ENCODE measurements at places on chromosomes 12 and 14.

DNA sequence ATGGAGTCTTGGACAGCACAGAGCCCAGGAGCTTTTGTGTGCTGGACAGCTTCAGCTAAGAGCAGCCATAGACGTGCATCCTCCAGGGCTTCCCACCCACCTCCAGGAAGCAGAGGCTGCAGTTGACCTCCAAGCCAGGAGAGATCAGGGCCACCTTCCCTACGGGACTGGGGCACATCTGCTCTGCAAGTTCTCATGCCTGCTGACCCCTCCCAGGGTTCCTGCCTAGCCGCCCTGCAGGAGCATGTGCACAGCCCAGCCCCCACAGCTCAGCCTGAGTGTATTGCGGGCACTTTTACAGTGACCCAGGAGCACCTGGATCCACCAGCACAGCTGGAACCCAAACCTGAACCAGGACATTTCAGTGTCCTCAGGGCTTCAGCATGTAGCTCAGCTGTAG, 915.2 kb downstream of the RPS29 start:
- H3K27ac ChIP-seq: no peak overlapping the region
- no peak overlapping the region for H3K4me3 ChIP-seq
- no peak for DNase-seq
- no peaks in the 10 kb centered on the region for H3K27me3 ChIP-seq
- H3K4me1 ChIP-seq: no peaks in the 10 kb centered on the region

DNA sequence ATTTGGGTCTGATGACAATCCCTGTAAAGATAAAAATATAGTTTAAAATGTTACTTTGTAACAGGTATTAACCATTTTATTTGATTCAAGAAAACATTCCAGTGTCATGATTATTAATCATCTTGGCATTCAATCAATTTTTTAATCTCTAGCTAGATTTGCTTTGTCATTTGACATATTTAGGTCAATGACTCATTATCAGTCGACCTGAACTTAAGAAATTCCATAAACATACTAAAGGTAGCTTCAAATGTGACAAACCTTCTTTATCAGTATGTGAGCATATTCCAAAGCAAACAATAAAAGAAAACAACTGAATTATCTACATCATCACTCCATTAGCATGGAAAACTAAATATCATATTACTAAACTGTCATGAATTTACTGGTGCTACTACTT, 50.8 kb upstream of the CDKL1 start:
- DNase-seq: no peak
- no peak overlapping the region for H3K4me3 ChIP-seq
- H3K36me3 ChIP-seq: peaks cover 65% of the 10 kb centered on the region
- H3K4me1 ChIP-seq: no peaks in the 10 kb centered on the region

DNA sequence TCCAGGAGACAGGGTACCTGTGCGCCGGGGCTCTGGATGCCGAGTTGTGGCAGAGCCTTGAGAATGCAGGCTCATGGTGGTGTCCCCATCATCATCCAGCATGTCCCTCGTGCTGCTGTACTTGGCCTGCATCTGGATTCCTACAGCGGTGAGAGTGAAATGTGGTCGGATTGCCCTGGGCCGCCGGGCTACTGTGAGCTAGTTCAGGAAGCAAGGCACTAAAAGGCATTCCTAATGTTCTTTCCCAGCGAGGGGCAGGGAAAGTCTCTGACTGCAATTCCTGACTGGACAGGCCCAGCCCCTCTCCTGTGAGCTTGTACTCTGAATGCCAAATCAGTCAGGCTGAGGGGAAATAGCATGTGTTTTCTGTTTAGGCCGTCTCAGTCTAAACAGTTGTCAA, at the start of gene CLEC1A:
Gene CLEC1A, minus strand, starts transcription at position 195 of the 400 bp plus-strand sequence. Its CDS starts 63 bp downstream, at position 132.
- no peak within 1 kb of the TSS for H3K27ac ChIP-seq
- H3K36me3 ChIP-seq: no peaks in the 10 kb centered on the region
- H3K27me3 ChIP-seq: no peaks in the 10 kb centered on the region

GRCh38 chr12:108605000-108605689, 7.3 kb upstream of the TMEM119 start:
- H3K27me3 ChIP-seq: no peaks in the 10 kb centered on the region
- no peak overlapping the region for H3K27ac ChIP-seq
- no peak overlapping the region for H3K4me3 ChIP-seq
- H3K4me1 ChIP-seq: no peaks in the 10 kb centered on the region

GRCh38 chr14:46344327-46344937, 307.1 kb downstream of the RPL10L start:
- no peaks in the 10 kb centered on the region for H3K4me1 ChIP-seq
- H3K27ac ChIP-seq: no peak overlapping the region
- H3K36me3 ChIP-seq: no peaks in the 10 kb centered on the region
- H3K4me3 ChIP-seq: no peak overlapping the region
- H3K27me3 ChIP-seq: no peaks in the 10 kb centered on the region

- H3K27ac ChIP-seq: no peak overlapping the region
- H3K27me3 ChIP-seq: no peaks in the 10 kb centered on the region
- H3K4me1 ChIP-seq: peaks cover 26% of the 10 kb centered on the region
- no peak for DNase-seq
- H3K36me3 ChIP-seq: peaks cover 21% of the 10 kb centered on the region
Observed at GRCh38 chr12:25245491-25245890, 5.2 kb downstream of the KRAS start.

- H3K4me3 ChIP-seq: no peak overlapping the region
- H3K27me3 ChIP-seq: no peaks in the 10 kb centered on the region
Observed at GRCh38 chr12:24252602-24253001, 303.1 kb upstream of the SOX5 start.

GRCh38 chr14:36834293-36834692, 172.6 kb downstream of the PAX9 start:
- no peaks in the 10 kb centered on the region for H3K27me3 ChIP-seq
- no peak for DNase-seq
- no peak overlapping the region for H3K27ac ChIP-seq
- no peaks in the 10 kb centered on the region for H3K36me3 ChIP-seq
- no peak overlapping the region for H3K4me3 ChIP-seq

DNA sequence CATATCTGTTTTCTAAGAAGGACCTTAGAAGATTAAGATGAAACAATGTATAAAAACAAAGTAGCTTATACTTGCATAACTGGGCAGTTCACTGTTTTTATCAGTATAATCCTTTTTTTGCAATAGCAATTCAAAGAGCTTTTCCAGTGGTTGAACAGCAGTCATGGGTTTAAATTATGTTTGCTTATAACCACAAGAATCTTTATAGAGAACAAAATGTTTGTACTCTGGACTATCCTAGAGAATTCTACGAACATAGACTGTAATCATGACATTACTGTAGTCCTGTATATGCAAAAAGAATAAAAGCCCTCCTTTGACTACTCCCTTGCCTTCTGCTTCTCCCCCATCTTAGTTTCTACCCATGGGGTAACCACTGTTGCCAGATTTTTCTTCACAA, 5.7 kb downstream of the FAM177A1 start:
- no peak overlapping the region for H3K27ac ChIP-seq
- peaks cover 9% of the 10 kb centered on the region for H3K4me1 ChIP-seq
- DNase-seq: no peak
- no peak overlapping the region for H3K4me3 ChIP-seq
- peaks cover 35% of the 10 kb centered on the region for H3K36me3 ChIP-seq

DNA sequence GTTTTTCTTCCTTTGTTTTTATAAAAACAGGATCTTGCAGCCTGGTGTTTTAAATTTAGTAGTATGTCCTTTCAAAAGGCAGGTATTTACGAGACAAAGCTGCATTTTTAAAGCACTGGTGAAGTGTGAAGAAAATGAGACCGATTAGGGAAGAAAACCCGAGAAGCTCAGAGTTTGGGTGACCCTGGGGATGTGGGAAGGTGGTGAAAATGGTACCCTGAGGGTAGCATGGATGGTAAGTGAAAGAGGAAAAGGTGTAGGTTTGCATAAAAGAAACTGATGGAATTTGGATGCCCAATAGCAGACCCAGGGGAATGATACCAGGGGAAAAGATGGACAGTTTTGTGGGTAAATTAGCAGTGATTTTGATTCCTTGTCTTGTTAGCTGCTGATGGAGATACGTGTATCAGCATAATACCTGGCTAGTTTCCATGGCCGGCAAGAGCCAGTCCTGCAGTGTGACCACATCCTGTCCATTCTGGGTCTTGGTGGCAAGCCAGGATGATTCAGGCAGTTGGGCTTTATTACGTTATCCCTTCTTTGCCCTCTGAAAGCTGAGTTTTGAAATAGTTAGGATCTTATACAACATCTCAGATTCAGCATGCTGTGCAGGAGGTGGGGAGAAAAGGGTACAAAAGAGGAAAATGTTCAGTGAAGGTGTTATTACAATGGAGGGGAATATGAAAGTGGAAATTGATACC, 8.9 kb downstream of the BICD1 start:
- no peaks in the 10 kb centered on the region for H3K27me3 ChIP-seq
- no peak overlapping the region for H3K27ac ChIP-seq
- H3K4me3 ChIP-seq: no peak overlapping the region
- no peak for DNase-seq

GRCh38 chr12:120720234-120720986, 5.2 kb upstream of the ACADS start:
- DNase-seq: no peak
- H3K27ac ChIP-seq: no peak overlapping the region
- peaks cover 62% of the 10 kb centered on the region for H3K36me3 ChIP-seq
- no peaks in the 10 kb centered on the region for H3K27me3 ChIP-seq
- H3K4me3 ChIP-seq: no peak overlapping the region

DNA sequence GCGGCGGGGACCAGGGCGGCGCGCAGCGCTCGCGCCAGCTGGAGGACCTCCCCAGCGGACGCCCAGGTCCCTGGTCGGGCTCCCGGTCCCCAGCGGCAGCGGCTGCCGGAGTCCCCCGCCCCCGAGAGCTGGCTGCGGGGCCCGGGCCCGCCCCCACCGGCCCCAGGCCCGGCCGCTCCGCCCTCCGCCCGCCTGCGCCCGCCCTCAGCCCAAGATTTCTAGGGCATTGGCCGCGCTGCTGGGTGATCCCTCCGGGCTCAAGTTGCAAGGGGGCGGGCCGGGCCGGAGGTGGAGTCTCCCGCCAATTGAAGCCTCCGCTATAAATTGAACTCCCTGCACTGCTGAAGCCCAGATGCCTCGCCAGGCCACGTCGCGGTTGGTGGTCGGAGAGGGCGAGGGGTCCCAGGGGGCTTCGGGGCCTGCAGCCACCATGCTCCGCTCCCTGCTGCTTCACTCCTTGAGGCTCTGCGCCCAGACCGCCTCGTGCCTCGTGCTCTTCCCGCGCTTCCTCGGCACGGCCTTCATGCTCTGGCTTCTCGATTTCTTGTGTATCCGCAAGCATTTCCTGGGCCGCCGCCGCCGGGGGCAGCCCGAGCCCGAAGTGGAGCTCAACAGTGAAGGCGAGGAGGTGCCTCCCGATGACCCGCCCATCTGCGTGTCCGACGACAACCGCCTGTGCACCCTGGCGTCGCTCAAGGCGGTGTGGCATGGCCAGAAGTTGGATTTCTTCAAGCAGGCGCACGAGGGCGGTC, at the start of gene DIO3:
Gene DIO3, plus strand, starts transcription at position 351 of the 752 bp plus-strand sequence.
- no peak for DNase-seq
- H3K36me3 ChIP-seq: no peaks in the 10 kb centered on the region
- no peak within 1 kb of the TSS for H3K27ac ChIP-seq
- peaks cover 64% of the 10 kb centered on the region for H3K27me3 ChIP-seq

DNA sequence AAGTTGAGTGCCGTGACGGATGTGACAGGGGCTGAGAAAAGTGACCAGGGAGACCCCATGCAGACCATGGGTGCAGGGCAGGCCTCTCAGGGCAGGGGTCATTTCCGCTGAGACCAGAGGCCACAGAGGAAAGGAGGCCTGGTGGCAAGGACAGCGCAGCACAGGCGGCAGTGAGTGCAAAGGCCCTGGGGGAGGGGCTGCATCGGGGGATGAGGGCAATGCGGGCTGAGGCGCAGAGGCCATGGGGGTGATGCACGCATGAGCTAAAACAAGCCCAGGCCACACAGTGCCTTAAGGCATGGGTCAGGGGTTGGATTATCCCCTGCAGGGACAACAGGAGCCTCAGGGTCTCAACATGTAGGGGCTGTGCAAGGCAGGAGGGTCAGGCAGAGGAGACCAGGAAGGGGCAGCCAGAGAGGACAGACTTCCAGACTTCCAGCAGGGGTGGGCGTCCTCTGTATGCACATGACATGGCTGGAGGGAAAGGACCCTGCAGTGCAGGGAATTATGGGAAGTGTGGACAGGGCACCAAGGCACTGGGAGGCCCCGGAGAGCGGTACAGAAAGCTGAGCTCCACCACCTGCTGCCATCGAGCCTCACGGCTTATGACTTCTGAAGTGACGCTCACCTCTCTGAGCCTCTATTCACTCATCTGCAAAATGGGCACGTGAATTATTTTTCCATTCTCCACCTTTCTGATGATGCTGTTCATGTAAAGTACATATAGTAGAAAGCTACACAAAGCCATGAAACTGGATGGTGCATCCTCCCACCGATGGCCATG, 27.3 kb downstream of the RILPL1 start:
- no peaks in the 10 kb centered on the region for H3K36me3 ChIP-seq
- no peaks in the 10 kb centered on the region for H3K27me3 ChIP-seq
- no peak for DNase-seq
- H3K4me1 ChIP-seq: no peaks in the 10 kb centered on the region

DNA sequence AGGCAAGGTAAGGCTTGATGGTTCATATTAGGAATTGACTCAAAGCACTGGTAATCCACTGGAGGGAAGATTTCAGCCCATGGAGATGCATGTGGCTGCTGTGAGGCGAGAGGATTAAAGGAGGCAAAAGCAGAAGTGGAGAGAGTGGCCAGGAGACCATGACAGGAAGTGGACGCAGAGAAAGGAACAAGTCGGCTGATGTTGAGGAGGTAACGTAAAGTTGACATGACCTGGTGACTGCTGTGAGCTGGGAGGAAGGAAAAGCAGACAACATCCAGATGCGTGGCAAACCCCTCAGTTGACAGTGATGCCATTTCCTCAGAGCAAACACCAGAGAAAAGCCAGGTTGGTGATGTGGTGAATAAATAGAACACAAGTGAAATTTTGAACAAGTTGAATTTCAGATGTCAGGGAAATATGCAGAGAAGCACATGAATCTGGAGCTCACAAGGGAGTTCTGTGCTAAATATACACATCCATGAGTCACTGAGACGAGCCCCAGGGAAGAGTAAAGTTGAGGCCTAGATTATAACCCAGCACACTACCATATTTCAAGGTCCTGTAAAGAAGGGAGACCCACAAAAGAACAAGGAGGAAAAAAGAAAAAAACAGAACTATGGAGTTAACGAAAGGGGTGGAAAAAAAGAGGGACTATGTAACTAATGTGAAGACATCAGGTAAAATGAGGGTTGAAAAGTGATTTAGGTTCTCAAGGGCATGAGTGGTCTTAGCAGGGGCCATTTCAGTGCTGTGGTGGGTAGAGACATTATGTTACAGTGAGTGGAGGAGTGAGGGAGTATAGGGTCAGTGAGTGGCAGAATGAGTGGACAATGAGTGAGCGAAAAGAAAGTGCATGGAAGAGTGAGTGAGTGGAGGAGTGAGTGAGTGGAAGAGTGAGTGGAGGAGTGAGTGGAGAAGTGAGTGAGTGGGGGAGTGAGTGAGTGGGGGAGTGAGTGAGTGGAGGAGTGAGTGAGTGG, 61.6 kb upstream of the GZMB start:
- H3K27ac ChIP-seq: no peak overlapping the region
- H3K27me3 ChIP-seq: no peaks in the 10 kb centered on the region
- no peak overlapping the region for H3K4me3 ChIP-seq
- no peaks in the 10 kb centered on the region for H3K36me3 ChIP-seq
- H3K4me1 ChIP-seq: peaks cover 50% of the 10 kb centered on the region

- peak overlapping the region; percentile 90 for H3K27ac ChIP-seq
- H3K27me3 ChIP-seq: no peaks in the 10 kb centered on the region
- DNase-seq: peak; percentile 17
- H3K4me1 ChIP-seq: peaks cover 85% of the 10 kb centered on the region
- peak overlapping the region; percentile 100 for H3K4me3 ChIP-seq
Observed at GRCh38 chr12:6336079-6336888, 5.6 kb downstream of the TNFRSF1A start.
